ENCODE measurements at places on chromosomes 4 and X. TPM values are rescaled to one million over a fixed set of nuclear protein-coding genes. Genes with fewer than 3 reads are reported as not detected.

- no peak for DNase-seq
Measured at GRCh38 chr4:3291969-3292570, 751 bp upstream of the RGS12 start.

GRCh38 chr4:87947381-87948160, 27.9 kb upstream of the SPP1 start:
- no peak for DNase-seq

DNA sequence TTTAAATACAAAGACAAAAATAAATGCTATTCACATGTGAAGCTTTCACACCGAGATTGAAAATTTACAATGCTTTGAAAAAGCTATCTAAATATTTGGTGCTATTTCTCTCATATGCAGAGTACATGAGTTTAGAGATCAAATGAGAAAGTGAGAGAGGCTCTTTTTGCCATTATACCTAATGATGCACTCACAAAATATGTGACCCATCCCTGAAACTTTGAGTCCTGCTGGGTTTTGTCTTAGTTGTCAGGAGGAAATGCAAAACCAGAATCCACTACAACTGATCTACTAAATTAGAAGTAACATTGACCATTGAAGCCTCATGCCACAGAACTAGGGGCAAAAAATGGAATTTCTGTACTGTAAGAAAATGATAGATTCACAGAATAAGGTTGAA, 251.7 kb downstream of the MAPK10 start:
- DNase-seq, result no peak

- DNase-seq, result no peak
Measured at GRCh38 chrX:5068550-5068949, 1160.1 kb downstream of the NLGN4X start.

MAP3K15 gene
- total RNA-seq, result not detected

- DNase-seq, result no peak
Measured at GRCh38 chrX:97564496-97564895, 680.8 kb downstream of the RPA4 start.

All from right atrium auricular region (tissue), 2 donors.